ENCODE measurements at places on chromosomes 11 and 22.

DNA sequence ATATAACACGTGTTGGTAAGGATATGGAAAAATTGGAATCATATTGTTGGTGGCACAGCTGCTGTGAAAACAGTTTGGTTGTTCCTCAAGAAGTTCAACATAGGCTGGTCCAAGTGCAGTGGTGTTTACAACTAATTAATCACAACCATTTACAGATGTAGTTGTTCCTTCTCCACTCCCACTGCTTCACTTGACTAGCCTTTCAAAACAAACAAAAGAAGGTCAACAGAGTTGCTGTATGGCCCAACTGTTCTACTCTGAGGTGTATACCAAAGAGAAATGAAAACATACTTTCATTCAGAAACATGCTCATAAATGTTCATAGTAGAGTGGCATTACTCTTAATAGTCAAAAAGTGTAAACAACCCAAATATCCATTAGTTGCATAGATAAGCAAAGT lies 36.6 kb upstream of the ACAT1 start:
- no peak for DNase-seq

DNA sequence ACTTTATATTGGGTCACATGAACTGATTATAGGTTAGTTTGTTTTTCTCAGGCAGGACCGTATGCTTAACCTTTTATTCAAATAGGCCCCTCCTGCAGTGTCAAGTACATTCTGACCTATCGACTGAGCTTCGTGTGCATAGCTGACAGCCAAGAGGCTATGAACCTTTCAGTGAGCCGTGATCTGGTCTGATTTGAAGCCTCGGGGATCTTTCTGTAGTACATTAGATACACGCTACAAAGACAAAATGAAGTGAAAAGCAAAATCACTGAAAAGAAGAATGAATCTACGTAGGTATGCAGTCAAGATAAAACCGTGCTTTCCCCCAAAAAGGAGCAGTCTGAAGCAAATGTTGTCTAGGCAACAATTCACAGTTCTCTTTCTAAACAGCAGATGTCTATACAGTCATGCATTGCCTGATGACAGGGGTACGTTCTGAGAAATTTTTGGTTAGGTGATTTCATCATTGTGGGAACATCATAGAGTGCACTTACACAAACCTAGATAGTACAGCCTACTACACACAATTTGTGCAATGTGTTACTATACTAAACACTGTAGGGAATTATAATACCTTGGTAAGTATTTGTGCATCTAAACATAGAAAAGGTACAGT lies 18.1 kb downstream of the JHY start:
- DNase-seq = no peak

DNA sequence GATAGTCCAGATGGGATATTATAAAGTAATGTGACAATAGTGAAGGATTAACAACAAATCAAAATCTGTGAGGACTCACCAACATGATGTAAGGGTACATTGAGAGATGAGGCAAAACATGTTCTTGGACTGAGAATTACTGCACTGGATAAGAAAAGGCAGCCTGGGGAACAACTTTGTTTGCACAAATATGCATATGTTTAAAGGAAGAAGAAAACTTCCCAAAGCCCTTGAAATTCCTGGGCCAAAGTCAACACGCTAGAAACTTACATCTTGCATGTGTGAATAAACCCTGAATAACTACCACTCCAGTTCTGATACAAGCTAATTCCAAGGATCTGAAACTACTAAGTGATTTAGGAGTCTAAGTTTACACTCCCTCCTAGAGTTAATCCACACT lies 1.1 kb downstream of the OR52A5 start:
- DNase-seq = no peak

- DNase-seq = no peak
These were observed 159.3 kb downstream of the BRD1 start for GRCh38 chr22:49668402-49668801.

DNA sequence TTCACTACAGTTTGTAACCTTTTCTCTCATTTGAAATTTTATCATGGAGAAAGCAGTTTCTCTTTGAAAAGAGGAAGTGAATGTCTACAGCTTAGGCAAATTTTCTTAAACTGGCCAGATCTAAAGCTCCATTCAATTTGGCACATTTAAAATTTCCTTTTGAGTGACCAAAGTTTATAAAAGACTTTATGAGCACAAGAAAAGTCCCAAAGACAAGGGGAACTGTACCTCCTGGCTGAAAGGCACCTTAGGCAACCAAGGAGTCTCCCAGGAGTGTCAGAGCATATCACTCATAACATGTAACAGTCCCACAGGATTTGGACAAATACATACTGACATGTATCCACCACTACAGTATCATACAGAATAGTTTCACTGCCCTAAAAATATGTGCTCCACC lies 41.3 kb downstream of the NARS2 start:
- DNase-seq = no peak

DNA sequence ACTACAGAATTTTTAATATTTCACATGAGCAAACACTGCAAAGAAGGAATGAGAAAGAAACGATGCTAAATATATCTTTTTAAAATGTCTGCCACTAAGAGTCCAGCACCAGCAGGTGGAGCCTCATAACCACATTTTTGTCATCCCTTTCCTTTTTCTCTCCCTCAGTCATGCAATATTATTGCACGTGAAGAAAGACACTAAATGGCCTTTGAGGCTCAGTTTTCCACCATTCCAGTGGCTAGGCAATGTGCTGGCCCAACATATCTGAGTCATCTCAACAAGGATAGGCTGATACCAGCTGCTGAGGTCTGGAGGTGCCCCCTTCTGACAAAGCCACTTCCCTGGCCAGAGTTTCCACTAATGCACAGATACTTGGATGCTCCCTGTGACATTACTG lies 1.8 kb downstream of the ALKBH8 start:
- peak; percentile 38 for DNase-seq

DNA sequence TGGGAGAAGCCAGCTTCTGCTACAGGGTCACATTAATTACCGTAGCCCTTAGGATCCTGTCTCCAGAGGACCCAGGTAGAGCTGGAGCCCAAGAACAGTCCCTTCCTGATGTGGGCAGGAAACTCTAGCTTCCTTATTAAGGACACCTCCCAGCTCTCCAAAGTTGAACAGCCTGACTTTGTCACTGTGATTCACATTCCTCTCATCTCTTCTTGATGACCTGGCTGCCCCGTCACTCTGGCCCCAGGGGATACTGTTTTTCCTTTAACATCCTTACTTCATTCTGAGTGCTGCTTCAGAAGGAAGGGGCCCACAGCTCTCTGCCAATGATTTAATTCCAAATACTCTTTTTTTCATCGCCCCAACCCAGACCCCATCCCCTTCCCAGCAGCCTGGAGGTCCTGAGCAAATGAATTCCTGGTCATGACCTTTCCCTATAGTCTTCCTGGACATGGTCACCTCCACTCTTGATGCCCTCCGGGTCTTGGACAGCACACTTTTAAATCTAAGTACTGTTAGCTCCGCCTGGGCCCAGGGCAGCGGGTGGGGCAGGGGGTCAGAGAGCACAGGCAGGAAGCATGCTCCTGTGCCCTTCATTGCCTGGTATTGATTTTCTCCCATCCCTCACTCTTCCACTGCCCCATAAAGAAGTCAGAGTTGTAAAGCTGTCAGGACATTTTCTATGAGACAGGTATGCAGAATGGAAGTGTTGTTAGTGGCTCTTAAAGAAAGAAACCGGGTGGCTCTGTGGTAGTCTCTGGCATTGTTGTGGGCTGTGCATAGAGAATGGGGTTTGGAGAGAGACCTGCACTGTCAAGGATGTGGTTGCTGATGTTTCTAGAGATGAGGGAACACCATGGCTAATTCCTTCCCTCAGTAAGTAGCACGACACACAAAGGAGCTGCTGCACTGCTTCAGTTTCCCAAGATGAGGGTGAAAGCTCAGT lies 22.3 kb upstream of the SPON1 start:
- DNase-seq = peak; percentile 82

DNA sequence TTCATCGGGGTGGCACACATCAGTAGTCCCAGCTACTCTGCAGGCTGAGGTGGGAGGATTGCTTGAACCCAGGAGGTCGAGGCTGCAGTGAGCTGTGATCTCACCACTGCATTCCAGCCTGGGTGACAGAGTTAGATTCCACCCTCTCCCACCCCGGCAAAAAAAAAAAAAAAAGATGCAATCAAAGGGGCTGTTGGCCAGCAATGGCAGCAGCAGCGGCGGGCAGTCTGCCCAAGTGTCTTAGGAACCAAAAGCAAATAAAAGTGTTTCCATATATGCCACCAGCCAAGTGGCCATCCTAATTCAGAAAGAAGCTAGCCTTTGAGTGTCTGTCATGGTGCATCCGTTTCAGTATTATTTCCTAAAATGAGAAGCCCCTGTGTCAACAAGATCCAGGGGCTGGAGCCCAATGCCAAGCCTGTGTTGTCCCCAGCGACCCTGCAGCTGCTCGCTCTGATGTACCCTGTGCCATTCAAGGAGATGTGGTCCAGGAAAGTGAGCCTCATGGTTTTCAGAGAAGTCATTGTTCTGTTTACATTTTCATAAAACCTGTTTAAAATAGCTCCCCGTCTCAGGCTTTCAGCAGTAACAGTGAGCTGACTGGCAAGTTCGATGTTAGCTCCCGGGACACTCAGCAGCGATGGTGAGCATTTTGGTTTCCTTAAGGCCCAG lies 12.5 kb downstream of the CDPF1 start:
- DNase-seq = no peak

GRCh38 chr11:61023966-61024295 lies 52.5 kb downstream of the CD6 start:
- no peak for DNase-seq

Data from ELF-1 (cell line).